ENCODE measurements at places on chromosomes 13 and 19.

DNA sequence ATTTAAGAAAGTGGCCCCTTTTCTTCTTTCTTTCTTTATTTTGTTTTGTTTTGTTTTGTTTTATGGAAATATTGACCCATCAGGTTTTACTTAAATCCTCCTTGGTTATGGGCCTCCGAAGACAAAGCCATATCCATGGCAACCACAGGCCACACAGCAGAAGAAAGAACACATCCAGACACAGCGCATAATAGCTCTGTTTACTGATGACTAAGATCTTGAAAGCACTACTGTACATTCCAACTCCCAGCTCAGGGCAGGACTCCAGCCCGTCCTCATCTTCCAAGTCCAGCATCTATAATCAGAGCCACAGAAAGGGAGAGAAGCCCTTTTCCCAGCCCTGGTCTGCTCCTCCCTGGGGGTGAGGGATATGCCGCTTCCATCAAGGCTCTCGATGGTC lies 84.3 kb downstream of the NUFIP1 start:
- no peak for DNase-seq

GRCh38 chr19:11047866-11048265 lies 41.4 kb upstream of the LDLR start:
- no peak for DNase-seq

- no peak for DNase-seq
These were observed 186.2 kb downstream of the TEX29 start for GRCh38 chr13:111506621-111507020.

DNA sequence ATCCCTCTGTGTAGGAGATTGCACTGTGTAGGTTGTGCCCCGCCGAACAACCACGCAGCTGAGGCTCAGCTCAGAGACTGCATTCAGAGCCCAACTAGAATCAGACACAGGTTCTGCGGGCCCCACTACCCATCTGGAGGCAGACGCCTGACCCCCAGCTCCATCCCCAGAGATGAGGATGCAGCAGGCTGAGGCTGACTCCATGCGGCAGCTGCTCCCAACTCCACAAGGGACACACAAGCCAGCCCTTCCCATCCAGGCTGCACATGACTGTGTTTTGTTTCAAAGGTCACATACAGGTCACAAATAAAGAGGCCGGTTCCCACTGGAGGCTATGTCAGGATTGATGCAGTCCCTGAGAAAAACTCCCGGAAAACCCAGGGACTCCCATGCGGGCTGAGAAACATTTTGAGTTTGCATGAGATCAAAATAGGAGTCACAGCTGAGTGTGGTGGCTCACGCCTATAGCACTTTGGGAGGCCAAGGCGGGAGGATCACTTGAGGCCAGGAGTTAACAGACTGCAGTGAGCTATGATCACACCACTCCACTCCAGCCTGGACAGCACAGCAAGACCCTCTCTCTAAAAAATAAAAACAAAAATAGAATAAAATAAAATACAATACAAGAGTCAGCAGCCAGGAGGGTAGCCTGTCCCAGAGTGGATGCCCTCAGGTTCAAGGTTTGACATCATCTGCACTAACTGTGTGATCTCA lies 14.0 kb downstream of the ELL start:
- DNase-seq, result no peak

DNA sequence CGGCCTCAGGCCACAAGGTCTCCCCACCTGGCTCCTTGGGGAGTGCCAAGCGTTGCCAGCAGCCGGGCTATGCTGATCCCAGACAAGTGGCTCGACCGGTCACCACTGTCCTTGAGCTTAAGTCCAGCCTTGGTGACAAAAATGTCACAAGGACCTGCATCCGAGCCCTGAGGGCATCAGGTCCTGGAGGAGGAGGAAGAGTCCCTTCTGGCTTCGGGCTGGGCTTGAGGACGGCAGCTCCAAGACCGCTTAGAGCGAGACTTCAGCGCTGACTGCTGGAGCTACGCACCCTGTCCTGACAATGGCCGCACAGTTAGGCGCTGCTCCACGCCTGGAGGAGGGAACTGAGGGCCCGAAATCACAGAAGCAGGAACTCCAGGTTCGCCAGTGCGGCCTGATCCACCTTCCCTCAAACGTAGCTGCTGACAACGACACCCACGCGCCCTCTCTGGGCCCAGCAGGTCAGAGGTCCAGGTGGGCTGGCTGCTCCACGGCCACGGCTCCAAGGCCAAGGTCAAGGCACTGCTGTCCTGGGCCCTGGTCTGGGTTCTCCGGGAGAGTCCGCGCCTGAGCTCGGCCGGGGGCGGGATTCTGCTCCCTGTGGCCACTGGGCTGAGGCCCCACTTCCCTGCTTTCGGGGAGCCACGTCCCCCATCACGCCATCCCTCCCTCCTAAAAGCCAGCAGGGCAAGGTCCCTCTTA lies 7.0 kb downstream of the SBNO2 start:
- no peak for DNase-seq

- no peak for DNase-seq
These were observed 202.5 kb downstream of the NUFIP1 start for GRCh38 chr13:44786756-44787155.

DNA sequence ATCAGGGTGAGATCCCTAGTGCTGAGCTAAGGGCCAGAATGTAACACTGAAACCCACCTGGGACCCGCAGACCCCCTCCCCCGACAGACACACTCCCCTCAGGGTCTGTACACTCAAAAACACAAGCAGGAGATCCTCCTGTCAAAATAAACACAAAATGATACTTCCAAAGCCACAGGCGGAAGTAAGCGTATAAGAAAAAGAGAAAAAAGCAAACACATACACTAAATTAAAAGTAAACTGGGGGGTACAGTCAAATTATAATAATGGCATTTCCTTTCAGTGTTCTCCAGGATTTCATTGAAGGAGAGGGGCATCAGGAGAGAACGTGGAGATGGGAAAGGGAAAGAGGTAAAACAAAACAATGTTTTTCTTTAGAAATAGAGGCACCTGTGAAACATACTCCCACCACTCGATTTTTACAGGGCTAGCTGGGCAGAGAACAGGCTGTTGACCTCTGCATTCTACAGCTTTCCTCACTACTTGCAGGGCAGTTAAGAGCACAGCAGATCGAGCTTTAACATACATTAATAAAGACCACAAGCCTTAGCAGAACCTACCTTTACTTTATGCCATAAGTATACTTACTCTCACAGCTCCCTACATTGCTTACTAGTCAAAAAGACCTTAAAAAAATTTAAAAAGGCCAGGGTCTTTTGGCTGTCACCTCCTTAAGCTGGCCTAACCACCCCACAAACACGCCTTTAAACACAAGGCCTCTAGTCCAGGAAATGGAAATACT lies 5.3 kb downstream of the ZIC5 start:
- DNase-seq, result no peak

- no peak for DNase-seq
These were observed 140.5 kb downstream of the KLF12 start for GRCh38 chr13:73993661-73994060.

GRCh38 chr19:11540645-11541044 lies 2.0 kb downstream of the CNN1 start:
- no peak for DNase-seq

DNA sequence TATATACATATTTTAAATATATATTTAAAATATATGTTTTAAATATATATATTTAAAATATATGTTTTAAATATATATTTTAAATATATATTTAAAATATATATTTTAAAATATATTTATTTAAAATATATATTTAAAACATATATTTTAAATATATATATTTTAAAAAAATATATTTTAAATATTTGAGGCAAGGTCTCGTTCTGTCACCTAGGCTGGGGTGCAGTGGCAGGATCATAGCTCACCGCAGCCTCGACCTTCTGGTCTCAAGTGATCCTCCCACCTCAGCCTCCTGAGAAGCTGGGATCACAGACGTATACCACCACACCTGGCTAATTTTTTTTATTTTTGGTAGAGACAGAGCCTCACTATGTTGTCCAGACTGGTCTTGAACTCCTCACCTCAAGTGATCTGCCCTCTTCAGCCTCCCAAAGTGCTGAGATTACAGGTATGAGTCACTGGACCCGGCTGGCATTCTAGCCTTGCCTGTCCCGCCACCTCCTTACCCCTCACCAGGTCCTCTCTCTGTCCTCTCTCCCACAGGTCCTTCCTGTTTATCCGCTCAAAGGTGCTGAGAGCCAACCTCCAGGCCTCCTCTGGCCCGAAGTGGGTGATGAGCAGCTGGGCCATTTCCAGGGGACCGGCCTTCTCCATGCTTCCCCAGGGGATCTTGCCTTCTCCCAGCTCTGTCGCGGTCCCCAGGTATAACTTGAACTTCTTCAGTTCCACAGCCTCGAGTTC lies 564 bp downstream of the NLRP12 start:
- DNase-seq, result no peak

- peak; percentile 66 for DNase-seq
These were observed 1.4 kb upstream of the QTRT1 start for GRCh38 chr19:10699650-10700335.
